ENCODE measurements at places on chromosomes 6 and 20.

- DNase-seq = no peak
Measured at GRCh38 chr6:164731539-164731938, 577.9 kb downstream of the C6orf118 start.

- DNase-seq = no peak
Measured at GRCh38 chr20:50595988-50596693, 86.0 kb downstream of the PTPN1 start.

GRCh38 chr6:20893412-20893811, 359.2 kb downstream of the CDKAL1 start:
- DNase-seq = no peak

GRCh38 chr20:50701041-50701963, 10.0 kb upstream of the RIPOR3 start:
- peak; percentile 59 for DNase-seq

DNA sequence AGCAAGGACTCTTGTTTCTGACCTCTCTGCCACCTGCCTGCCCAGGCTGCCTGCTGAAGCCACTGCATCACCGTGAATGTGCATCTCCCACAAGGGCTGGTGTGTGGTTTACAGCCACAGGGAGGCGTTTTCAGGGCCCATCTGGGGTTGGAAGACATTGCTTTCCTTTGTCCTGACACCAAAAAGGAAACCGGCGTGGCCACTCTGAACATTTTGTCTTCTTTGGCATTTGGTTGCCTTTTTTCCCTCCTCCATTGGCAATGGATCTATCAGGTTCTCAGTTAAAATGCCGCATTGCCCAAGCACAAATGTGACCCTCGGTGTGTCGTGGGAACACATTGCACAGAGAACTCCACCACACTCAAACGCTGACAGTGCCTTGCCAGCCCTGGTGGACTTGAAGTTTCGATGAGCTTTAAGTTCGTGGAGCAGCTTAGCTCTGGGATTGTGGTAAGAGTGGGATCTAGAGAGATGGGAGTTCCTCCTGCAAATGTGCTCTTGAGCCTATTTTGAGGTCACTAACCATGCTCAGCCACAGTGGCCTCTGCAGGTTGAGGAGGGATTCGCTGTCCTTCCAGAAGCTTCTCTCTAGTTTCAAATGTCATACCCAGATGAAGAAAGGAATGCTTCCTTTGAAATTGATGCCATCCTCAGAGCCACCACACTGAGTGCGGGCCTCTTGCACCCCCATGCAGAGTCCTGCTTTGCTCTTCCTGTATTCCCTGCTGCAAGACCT, 14.8 kb upstream of the PCK1 start:
- no peak for DNase-seq

DNA sequence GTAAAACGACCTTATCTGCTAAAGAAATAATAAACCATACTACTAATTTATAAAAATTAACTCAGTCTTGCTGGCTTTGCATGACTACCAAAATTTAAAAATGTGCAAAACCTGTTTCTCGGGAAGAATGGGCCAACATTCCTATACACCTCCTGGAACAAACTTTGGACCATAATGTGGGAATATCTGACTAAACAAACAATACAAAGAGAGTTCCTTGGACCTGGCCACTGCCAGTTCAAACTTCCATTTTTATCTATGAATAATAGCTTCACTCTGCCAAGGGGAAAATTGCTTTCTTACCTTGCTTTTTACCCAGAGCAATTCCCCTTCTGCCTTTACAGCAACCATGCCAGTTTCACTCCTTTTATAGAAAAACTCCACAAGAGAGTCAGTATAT, 38.7 kb upstream of the POU5F1 start:
- no peak for DNase-seq

- no peak for DNase-seq
Measured at GRCh38 chr6:134090591-134090990, 38.2 kb upstream of the SLC2A12 start.

DNA sequence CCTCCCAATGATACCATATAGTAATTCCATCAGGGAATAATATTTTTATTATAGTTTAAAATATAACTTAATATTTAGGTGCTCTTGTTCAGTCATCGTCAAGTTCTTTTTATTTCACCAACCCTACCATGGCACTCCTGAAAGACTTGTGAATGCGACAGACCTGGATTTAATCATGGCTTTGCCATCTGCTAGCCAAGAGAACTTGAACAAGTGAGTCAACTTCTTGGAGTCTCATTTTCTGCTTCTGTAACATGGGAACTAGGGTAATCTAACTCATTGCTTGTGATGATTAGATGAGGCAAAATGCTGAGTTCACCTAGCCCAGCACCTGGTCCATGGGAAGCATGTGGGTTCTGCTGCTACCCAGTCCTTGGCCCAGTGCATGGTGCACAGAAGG, 62.9 kb downstream of the ESR1 start:
- no peak for DNase-seq

DNA sequence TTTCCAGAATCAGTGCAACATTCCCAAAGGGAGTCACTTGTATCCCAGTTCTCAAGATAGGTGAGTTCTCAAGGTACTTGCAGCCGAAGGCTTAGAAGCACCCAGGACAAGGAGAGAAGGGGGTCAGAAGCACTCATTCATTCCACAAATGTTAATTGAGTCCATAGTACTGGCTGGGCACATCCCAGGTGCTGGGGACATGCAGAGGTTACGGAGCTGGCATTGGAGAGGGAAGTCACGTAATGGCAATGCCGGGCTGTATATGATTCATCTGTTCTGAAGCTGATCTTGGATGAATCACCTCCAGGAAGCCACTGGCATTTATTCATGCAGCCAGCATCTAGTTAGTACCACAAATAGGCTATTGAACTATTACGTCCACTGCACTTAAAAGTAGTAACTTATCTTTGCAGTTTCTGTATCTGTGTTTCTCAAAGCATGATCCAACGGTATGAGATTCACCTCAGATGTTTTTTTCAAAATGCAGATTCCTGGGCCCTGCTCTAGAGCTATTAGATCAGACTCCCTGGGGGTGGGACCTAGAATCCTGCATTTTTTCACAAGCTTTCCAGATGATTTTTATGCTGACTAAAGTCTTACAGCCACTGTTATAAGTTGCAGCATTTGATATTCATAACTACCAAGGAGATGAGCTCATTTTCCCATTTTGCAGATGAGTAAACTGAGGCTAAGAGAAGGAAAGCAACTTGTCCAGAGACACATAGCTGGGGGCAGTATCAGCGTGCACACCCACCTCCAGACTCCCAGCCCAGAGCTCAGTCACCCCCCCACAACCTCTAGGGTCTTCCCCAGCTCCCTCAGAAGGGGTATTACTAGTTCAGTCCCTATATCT, 44.1 kb upstream of the ID1 start:
- DNase-seq = no peak

DNA sequence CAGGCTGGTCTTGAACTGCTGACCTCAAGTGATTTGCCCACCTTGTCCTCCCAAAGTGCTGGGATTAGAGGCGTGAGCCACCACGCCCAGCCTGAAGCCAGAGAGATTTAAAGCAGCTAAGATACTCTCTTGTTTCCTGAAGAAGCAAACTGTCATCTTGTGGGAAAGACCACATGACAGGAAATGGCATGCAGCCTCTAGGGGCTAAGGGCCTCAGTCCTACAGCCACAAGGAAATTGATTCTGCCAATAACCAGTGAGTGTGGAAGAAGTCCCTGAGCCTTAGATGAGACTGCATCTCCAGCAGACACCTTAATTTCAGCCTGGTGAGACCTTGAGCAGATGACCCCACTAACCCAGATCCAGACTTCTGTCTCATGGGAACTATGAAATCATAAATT, 40.9 kb downstream of the KIZ start:
- DNase-seq = no peak

GRCh38 chr6:25710287-25710686, 44.3 kb upstream of the SLC17A4 start:
- DNase-seq = no peak

- no peak for DNase-seq
Measured at GRCh38 chr6:90028995-90029635, 134.8 kb downstream of the GJA10 start.

DNA sequence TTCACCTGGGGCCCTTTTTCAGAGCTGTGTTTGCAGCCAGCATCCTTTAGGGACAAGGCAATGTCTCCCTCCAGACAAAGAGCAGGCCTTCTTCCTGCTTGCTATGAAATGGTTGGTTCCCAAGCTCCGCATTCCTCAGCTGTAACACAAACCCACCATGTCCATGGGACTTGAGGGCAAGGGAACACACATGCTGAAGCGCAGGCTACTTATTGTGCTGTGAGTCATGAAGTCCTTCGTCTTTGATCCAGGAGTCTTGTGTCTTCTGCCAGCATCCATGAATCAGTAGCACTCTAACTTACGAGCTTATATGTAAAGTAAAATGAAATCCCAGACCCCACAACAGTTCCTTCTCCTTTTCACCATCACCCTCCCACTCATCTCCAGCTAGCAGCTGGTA, 59.0 kb downstream of the ANKRD60 start:
- no peak for DNase-seq

GRCh38 chr20:51906049-51906448, 103.7 kb upstream of the SALL4 start:
- peak; percentile 37 for DNase-seq

DNA sequence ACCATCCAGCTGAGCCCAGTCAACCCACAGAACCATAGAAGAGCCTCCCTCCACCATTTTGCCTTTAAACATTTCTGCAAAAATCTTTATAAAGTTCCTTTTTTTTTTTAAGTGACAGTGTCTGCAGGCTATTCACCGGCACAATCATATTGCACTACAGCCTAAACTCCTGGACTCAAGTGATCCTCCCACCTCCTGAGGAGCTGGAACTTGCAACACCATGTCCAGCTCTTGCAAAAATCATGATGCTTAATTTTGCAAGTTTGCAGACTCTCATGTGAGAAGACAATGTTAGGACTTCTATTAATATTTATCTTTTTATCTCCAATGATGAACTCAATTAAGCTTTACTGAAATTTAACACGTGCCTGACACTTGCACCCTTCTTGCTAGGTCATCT, 88.8 kb downstream of the INSM1 start:
- no peak for DNase-seq

DNA sequence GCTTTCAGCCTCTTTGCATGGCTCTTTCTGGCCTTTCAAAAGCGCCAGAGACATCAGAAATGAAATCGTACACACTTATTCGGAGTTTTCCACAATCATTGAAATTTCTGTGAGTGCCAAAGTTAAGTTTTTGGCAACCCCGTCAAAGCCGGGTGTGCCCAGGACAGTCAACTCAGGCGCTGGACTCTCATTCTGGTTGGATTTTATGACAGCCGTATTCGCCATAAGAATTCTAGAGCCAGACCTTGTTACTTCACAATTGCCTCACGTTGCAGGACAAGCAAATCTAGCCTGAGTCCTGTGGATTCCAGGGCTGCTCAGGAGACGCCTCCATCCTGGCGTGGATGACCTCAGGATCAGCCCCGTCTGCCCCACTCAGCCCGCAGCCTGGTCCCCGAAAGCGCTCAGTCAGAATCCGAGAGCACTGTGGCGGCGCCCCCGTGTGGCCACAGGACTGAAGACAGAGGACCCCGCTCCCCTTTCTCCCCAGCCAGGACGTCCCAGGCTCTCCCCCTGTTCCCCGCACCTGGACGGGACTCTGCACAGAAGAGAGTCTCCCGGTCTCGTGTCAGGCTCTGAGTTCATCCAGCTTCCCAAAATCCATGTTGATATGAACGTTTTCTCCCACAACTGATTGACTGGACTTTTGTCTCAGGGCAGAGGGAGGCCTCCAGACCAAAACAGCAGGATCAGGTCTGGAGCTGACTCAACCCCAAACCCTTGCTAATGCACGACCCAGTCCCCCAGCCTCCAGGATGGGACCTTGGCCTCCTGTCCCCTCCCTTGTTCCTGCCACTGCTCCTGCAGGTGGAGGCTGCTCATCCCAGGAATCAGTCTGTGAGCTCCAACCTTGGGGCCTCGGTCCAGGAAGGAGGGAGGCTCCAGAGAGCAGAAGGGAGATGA, 38.2 kb downstream of the MICA start:
- DNase-seq = peak; percentile 27

- DNase-seq = no peak
Measured at GRCh38 chr6:8243475-8243874, 141.1 kb upstream of the EEF1E1 start.

DNA sequence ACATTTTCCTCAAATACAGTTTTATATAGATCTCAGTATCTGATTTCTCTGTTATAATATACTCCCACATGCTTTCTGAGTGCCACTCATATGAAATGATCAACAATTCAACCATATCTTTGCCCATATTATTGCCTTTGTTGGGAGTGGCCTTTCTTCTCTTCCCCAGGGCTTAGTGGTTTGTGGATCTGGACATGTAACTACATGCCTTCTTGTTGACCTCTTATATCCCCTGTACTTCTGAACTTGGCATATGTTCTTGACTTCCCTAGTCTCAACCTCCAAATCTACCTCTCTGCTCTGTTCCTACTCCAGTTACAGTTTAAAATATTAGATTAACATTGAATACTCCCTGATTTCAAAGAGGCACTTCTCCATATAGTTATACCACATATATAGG, 34.3 kb upstream of the PRIM2 start:
- DNase-seq = no peak

GRCh38 chr6:30091577-30092381, 16.2 kb upstream of the RNF39 start:
- DNase-seq = peak; percentile 5

- no peak for DNase-seq
Measured at GRCh38 chr20:25496165-25496967, 88.9 kb downstream of the GINS1 start.

GRCh38 chr20:23637282-23638221, at the start of gene CST3:
CST3 (minus strand) TSS chr20:23637955; CDS start chr20:23637862, 93 bp downstream.
- DNase-seq = peak; percentile 89

DNA sequence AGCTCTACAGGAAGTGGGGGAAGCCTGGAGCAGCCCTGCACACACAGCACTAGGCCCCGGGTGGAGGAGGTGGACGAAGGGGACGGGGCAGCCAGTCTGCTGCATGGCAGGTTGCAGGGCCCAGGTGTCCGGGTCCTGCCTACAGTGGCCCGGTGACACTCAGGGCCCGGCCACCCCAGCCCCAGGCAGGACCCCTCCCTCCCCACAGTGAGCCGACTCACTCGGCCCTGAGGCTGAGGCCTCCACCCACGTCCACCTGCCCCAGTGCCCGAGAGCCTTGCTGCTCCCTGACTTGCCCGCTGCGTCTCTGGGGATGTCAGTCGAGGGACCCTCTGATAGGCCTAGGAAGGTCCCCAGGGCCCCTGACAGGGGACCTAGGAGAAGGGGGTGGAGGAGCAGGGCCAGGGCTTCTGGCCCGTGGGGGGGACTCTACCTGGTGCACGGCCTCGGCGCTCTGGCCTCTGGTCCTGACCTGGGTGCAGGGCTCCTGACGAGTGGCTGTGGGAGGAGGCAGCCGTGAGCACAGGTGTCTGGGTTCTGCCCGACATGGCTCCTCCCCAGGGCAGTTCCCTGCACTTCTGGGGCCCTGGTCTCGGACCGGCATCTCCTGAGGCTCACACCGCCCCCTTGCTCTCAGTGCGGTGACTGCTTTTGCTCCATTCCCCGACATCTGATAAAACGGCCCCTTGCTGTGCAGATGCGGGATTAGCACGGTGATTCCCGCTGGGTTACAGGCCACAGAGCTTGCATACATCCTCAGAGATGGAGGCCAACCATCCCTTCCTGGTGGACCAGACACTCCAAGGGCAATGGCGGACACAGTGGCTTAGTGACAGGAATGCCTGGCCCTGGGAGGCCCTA, 20.1 kb downstream of the FRMD1 start:
- DNase-seq = no peak

Measured in NCI-H1417 (cell line).